Cortex of kidney (tissue), 1 donor: ENCODE measurements at places on chromosomes 4 and X.

DNA sequence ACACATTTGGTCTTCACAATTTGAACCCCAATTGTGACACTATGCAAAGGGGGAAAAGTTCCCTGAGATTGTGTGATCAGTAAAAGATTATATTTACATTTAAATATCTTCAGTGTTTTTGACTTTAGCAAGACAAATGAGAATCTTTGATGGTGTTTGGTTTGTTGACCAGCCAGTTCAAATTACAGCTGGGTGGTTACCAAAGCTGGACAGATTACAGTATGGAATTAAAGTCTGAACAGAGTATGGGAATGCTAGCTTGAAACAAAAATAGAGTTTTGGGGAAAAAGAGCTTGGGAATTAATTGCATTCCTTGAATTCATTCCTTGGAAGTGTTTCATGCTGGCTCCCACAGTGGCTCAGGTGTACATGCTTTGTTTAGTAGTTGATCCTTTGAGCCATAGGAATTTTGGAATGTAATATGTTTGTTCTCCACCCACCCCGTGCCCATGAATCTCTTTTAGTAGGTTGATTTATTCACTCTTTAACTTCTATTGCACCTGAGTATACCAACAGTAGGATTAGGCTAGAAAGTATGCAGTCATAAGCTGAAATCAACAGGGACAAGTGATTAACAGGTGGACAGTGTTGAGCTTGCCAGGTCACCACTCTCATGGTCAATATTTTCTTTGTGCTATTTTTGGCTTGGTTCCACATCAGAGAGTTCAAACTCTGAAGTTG, 81.1 kb upstream of the HELT start:
- DNase-seq = no peak

GRCh38 chrX:30253257-30253656, 6.3 kb downstream of the MAGEB1 start:
- no peak for DNase-seq

- no peak for DNase-seq
Measured at GRCh38 chr4:105461621-105462382, 12.1 kb downstream of the PPA2 start.

DNA sequence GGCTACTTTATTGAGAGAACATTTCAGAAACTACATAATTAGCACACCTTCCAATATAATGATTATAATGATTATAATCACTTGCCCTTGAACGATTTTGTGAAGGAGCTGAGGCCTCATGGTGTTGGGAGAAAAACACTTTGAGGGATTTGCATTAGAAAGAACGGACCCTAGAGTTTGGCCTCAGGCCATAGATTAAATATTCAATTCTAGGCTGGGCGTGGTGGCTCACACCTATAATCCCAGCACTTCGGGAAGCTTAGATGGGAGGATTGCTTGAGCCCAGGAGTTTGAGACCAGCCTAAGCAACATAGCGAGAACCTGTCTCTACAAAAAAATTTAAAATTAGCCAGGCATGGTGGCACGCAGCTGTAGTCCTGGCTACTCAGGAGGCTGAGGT, 12.9 kb upstream of the PRKG2 start:
- DNase-seq = no peak

DNA sequence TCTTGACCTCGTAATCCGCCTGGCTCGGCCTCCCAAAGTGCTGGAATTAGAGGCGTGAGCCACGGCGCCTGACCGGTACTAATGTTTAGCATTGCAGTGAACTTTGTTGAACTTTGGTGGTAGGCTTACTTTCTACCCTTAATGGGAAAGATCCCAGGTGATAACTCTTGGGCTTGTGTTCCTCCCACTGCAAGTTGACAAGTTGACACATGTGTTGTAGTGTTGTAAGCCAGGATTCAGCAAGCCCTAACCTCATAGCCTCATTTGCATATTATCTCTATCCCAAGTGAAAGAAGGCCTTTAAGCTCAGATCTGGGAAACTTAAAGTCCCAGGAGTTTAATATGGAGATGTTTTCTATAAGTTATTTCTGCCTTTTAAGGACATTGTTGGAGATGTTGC, 80.0 kb upstream of the CLCN4 start:
- no peak for DNase-seq

GRCh38 chr4:174193438-174194374, 89.8 kb downstream of the FBXO8 start:
- DNase-seq = no peak

DNA sequence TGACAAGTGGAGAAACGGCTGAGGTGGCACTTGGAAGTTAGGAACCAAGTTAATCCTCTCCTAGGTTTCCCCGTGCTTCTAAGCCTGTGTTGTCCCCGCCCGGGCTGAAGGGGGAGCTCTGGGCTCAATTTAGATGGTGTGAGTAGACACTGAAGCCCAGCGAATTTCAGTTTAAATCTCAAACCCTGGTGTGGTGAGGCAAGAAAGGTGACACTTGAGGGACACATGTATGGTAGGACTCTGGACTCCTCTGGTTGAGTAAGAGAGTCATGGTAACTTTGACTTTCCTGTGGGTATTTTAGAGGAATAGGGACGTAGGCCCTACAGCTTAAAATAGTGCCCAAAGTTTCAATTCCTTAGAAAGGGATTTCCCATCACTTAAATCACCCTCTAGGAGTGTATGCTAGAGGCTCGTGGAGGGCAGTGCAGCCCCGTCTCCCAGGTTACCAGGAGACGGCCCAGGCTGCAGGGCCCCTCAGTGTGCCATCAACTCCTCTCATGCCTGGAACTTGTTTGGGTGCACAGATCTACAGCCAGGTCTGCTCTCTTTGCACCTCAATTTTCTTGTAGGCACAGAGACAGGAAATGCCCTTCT, 24.0 kb downstream of the HAND2 start:
- no peak for DNase-seq
